ENCODE measurements at places on chromosomes 1 and 21.

DNA sequence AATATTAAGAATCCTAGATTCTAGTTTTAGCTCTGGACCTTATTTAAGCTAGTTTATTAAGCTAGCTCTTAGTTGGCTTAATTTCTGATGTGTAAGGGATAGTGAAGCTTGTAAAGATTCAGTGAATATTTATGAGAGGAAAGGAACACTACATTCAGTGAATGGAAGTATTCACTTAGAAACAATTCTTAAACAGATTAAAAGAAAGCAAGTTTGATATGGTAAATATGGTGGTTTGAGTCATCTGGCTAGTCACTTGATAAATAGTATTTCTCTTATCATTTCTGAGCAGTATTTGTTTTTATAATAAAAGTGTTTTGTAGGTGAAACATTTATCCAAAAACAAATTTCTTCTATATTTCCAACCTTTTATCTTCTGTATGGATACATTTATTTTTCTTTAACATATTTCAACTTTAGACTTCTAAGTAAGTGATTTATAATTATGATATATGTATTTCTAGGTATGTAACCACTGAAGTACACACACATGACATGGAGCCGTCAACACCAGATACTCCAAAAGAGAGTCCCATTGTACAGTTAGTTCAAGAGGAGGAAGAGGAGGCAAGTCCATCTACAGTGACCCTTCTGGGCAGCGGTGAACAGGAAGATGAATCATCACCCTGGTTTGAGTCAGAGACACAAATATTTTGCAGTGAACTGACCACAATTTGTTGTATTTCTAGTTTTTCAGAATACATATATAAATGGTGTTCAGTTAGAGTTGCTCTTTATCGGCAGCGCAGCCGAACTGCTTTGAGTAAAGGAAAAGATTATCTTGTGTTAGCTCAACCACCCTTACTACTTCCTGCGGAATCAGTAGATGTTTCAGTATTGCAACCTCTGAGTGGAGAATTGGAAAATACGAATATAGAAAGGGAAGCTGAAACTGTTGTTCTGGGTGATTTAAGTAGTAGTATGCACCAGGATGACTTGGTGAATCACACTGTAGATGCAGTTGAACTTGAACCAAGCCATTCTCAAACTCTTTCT lies 55.6 kb downstream of the SUCO start:
- peak; percentile 83 for DNase-seq

DNA sequence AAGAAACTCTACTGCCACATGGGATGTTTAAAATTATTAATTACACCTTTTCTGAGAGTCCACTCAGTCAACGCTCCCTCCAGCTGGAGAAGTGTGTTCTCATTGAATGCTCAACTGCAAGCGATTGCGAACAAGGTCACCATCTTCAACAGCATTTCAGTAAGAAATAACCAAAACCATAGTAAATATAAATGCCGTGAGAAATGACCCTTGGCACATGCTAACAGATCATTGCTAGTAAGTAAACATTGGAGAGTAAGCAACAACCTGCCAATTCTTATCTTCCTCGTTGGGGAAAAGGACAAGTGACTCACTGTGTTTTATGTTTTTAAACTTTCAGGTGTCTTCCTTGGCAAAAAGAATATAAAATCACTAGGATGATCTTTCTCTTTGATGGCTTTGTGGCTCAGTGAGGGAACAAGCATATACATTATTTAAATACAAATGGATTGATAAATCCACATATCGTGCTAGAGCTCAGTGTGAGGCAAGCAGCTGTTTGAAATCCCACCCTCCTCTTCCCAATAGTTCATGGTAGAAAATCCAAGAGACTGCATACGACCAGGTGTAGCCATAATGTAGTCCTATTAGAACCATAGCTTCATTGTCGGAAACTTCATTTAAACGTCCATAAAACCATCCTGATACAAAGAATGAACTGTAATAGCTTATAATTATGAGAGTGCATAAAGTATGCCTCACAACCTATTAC lies 214.6 kb downstream of the GRIK1 start:
- no peak for DNase-seq

DNA sequence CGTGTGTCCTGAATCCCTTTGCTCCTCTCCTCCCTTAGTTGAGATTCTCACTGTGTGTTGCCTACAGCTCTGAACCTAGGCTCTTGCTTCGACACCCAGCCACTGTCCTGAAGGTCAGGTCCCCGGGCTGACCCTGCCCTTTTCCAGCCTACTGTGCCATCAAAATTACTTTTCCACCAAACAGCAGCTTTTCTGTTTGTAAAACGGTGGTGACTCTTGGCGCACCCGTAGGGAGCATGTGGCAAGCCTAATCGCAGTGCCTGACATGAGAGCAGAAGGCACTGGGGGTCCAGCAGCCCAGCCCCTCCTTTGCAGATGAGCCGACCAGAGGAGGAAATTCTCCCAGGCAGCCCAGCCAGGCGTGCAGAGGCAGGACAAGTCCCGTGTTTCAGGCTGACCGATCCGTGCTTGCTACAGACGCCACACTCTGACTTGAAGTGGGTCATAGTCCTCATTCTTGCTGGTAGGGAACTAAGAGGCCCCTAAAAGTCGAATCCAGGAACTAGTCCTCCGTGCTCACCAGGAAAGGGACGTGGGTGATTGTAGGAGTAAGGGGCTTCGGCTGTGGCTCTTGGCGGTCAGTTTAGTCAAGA lies 6.8 kb downstream of the GPR137B start:
- no peak for DNase-seq

DNA sequence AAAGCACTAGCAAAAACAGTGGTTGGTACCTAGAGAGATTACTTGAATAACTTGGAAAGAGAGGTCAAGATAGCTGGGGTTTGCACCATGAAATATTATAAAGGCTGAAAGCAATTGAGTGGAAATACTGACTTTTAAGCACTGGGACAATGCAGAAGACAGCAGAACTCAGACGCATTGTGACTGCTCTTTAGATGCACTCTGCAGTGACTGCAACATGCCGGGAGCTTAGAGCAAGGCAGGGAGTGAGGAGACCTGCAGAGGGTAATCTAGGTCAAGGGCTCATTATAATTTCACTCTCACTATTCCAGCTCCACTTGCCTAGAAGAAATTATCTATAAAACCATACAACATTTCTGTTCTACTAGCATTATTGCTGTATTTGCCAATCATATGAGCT lies 36.6 kb downstream of the OLFM3 start:
- no peak for DNase-seq

DNA sequence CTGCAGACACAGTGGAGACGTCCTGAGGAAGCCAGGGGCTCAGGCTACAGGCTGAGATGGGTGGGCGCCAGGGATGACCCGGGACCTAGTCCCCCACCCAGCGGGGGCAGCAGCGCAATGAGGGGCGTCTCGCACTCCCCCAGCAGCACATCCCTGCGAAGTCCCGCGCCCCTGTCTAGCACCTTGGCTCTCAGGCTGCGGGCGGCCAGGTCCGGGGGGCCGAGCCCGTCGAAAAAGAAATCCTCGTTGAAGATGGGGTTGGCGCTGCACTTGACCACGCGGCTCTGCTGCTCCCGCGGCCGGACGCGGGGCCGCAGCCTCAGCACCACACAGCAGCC lies 1.8 kb downstream of the C2CD4D start:
- no peak for DNase-seq

- no peak for DNase-seq
These were observed 38.1 kb upstream of the SYT14 start for GRCh38 chr1:209899948-209900347.

DNA sequence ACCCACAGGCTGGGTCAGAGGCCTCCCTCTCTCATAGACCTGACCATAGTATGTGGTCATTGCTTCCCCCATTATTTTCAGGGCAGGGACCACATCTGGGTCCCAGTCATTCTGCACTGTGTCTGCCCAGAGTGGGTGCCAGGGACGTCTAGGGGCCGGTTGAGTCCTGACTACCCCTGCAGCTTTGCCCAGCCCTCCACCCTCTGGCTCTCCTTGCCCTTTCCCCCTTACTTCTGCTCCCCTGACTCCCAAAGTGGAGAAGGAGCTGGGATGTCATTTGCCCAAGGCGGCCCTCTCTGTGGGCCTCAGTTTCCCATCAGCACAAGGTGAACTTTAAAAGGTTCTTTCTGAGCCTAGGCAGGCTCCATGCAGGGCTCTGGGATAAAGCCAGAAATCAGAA lies 4.3 kb upstream of the TTC22 start:
- DNase-seq = no peak

GRCh38 chr1:110249256-110249655 lies 39.1 kb downstream of the KCNC4 start:
- no peak for DNase-seq

GRCh38 chr1:201427963-201428362 lies 6.4 kb upstream of the TNNI1 start:
- no peak for DNase-seq

DNA sequence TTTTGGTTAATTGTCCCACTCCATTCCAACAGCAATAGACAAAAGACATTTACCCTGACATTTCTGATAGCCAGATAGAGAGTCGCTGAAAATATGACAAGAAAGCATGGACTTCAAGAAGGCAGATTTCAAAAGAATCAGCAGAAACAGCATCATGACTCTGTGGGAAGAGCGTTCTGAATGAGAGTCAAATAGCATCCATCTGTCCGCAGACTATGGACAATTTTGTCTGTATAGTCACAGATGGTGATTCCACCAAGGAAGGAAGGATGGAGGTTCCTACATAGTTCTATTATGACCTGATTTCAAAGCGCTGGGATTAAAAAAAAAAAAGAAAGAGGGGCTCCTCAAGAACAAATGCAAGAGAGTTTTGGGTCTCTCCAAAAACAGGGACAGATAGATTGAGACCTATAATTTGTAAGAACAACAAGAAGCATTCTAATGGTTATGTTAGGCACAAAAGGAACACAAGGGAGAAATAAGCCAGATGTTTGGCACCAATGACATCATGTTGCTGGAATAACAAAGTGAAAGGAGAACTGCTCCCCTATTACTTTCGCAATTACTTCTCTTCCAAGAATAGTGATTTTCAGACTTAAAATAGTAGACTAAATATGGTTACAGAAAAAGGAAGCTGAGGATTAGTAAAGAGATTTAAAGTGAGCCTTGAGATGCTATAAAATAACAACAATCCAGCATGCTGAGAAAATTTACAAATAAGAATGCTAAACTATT lies 28.5 kb downstream of the NIBAN1 start:
- no peak for DNase-seq

GRCh38 chr1:72003092-72003491 lies 279.2 kb downstream of the NEGR1 start:
- DNase-seq = no peak

DNA sequence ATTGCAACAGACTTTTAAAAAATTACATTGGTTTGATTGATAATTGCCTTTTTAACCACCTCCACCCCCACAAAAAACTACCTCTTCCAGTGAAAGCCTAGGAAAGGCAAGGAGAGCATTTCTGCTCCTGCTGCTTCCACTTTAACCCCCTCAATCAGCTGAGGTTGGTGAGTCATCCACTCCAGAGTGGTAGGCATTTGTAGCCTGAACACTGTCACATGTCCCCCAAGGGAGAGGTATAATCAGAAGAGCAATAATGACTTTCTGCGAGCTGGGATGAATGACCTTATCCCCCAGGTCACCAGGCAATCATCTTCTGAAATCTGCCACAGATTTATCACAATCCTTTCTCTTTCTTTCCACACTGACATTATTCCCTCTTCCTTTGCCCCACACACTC lies 126.6 kb upstream of the CAMK1G start:
- peak; percentile 63 for DNase-seq

DNA sequence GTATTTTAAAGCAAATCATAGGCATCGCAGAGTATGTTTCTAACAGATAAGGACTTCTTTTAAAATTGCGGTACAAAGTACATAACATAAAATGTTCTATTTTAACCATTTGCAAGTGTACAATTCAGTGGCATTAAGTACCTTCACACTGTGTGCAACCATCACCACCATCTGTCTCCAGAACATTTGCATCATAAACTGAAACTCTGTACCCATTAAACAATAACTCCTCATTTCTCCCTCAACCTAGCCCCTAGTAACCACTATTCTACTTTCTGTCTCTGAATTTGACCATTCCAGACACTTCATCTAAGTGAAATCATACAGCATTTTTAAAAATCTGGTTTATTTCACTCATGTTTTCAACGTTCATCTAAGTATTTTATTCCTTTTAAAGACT lies 16.6 kb upstream of the ATF3 start:
- DNase-seq = no peak

- no peak for DNase-seq
These were observed 5.0 kb upstream of the KCNE1 start for GRCh38 chr21:34517039-34517438.

DNA sequence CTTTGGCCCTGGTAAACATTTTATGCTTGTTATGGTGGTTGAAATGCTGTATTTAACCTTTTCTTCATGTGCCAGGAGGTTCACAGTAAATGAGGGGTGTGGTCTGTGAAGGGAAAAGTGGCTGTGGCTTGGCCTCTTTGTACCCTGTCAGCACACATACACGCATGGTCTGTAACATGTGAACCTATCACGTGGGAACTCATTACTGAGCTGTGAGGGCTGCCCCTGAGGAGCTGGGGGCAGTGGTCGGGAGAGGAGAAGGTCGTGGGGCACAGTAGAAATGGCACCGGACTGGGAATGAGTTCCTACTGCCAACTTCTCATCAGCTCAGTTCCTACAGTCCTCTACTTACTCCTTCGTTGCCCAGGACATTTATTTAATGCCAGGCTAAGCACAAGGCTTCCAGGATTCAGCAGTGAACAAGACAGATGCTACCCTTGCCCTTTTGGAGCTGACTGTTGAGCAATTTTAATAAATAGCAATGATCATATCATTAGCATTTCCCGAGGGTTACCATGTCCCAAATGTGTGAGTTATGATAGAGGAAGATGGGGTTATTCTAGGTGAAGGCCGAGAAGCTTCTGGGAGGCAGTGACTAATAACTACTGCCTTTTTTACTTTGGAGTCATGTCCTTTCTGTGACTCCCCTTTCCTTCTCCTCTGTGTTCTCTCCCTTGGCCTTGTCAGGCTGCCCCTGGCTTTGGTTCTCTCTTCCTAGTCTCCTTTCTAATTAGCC lies 38.8 kb downstream of the DDR2 start:
- DNase-seq = no peak

GRCh38 chr21:33839167-33839716 lies 76.4 kb downstream of the ATP5PO start:
- DNase-seq = no peak

GRCh38 chr1:61156576-61157467 lies 74.5 kb downstream of the NFIA start:
- no peak for DNase-seq

GRCh38 chr1:41813226-41813625 lies 105.5 kb downstream of the HIVEP3 start:
- DNase-seq = no peak

- DNase-seq = no peak
These were observed 47.2 kb downstream of the C1orf21 start for GRCh38 chr1:184433956-184434502.

DNA sequence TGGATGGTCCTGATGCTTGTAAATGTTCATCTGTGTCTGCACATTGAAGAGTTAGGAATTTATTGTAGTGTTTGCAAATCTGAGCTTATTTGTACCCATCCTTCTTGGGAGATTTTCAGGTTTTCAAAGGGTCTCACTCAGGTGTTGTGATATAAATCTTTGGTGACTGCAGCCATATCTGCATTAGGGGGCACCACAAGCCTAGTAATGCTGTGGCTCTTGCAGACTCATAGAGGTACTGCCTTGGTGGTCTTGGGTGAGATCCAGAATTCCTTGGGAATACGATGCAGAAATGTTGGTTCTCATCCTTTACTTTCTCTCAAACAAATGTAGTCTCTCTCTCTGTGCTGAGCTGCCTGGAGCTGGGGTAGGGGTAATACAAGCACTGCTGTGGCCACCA lies 405.9 kb downstream of the TTLL7 start:
- DNase-seq = no peak

GRCh38 chr1:231272173-231272572 lies 31.2 kb downstream of the GNPAT start:
- no peak for DNase-seq

- DNase-seq = no peak
These were observed 170.2 kb downstream of the TNR start for GRCh38 chr1:175572932-175573868.

Data from astrocyte of the hippocampus (primary cell).